ENCODE measurements at places on chromosomes 4 and X.
A peak's percentile ranks its signal among the peaks of the same experiment; 100 is the strongest.

DNA sequence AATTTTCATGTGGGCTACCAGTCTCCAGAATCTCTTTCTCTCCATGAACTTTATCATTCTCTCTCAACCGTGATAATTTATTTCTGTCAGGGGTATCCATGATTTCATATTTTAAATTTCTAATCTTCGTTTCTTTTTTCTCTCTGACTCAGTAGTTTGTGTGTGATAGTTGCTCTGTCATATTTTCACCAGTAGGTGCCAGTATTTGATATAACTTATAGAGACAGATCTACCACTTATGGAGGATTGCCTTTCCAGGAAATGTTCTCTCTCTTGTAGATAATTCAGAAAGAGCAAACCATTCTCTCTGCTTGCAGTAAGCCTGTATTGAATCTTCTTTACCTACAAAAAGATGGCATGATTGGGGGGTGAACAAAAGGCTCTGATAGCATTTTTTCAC lies 79.3 kb upstream of the DYNLT3 start:
- no peak overlapping the region for H3K4me3 ChIP-seq
- peak; percentile 62 for DNase-seq
- H3K36me3 ChIP-seq = no peaks in the 10 kb centered on the region

DNA sequence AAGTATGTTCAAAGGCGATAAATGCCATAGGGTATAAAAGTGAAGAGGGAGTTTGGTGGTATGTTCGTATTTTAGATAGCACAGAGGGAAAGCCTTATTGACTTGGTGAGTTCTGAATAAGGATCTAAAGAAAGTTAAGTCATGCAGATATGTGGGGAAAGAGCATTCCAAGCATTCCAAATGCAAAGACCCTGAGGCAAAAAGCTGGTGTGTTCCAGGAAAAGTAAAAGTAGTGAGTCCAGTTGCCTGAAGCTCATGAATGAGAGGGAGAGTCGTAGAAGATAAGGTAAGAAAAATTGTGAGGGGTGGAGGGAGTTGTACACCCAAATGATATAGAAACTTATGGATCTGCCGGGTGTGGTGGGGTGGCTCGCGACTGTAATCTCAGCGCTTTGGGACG lies 426.7 kb downstream of the RPA4 start:
- H3K4me3 ChIP-seq = no peak overlapping the region
- H3K36me3 ChIP-seq = no peaks in the 10 kb centered on the region
- H3K4me1 ChIP-seq = no peaks in the 10 kb centered on the region
- DNase-seq = peak; percentile 94
- H3K27me3 ChIP-seq = no peaks in the 10 kb centered on the region

DNA sequence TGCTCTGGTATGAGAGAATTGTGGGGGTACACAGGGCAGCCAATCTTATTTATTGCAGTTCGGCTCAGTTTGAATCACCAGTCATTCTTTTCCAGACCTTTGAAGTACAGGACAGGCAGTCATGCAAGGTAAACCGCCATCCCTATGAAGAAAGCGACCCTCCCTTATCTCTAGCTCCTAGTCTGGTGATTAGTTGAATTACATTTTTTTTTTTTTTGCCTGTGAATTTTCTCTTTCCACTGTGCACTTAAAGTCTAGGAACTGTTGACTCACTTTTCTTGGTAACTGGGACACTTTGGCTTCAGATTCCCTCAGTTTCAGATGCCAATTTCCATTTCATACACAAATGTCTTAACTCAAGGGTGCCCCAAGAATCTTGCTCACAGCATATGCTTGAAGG lies 82.4 kb upstream of the FAM9C start:
- DNase-seq = no peak
- H3K4me3 ChIP-seq = no peak overlapping the region
- H3K27me3 ChIP-seq = no peaks in the 10 kb centered on the region
- no peak overlapping the region for H3K27ac ChIP-seq

DNA sequence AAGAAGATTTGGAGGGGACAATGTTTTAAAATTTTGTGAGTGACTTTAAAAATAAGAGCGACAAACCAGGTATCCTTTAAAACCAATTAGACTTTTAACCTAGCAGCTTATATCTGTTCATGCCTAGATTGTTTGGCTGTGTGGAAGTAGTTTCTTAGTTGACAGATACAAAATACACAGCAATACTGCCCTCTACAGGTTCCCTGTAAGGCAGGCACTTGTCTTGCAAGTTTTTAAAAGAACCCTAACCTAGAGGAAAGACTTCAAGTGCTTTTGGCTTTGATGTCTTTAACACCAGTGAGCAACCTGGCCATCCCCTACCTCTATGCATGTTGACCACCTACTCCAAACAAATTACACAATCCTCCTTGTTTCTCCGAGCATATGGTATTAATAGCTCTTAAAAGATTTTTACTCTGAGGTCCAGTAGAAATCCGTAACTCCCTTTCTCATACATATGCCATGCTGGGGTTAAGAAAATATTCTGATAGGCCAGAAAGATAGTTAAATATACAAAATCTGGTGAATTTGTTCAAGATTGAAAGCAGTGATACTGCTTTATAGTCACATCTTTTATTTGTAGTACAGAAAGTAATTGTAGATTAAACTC lies 273.0 kb downstream of the ARHGAP24 start:
- H3K36me3 ChIP-seq = no peaks in the 10 kb centered on the region
- DNase-seq = peak; percentile 27
- H3K4me3 ChIP-seq = no peak overlapping the region
- no peak overlapping the region for H3K27ac ChIP-seq
- no peaks in the 10 kb centered on the region for H3K4me1 ChIP-seq

DNA sequence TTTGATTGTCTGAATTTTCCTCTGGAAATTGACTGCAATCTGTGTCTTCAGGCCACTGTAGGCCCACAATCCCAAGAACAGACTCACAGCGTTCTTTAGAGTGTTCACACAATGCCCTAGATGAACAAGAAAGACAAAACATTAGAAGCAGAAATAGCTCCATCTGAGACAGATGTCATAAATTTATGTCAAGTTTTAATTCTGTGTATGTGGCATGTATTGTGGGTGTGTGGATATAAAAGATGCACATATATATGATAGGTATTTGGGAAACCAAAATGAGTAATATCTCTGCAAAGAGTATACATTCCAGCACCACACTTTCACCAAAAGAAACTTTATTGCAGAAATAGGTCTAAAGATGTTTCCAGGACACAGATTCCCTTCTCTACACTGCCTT lies 176.1 kb downstream of the CORIN start:
- no peak overlapping the region for H3K27ac ChIP-seq
- H3K36me3 ChIP-seq = no peaks in the 10 kb centered on the region
- DNase-seq = no peak
- no peak overlapping the region for H3K4me3 ChIP-seq
- no peaks in the 10 kb centered on the region for H3K4me1 ChIP-seq

DNA sequence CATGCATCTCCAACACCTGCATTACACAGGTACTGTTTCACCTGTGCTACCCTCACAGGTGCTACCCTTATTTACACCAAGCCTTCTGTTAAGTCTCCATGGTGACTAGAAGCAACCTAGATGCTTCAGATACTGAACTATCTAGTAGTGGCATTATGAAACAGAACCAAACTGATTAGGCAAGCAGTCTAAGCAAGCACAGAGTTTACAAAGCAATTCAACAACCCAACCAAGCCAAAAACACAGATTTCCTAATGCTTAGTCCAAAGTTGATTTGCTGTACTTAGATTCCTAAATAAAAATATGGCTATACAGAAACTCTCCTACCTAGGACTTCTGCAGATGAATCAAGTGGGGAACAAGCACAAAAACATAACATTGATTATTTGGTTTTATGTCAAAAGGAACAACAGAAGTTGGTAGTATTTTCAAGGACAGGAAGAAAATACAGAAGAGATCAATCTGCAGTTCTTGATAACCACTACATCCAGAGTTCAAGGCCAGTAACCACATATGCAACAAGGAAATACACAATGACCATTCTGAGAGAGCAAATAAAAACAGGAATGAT lies 3.2 kb downstream of the TAPT1 start:
- H3K4me1 ChIP-seq = peaks cover 4% of the 10 kb centered on the region
- H3K27ac ChIP-seq = no peak overlapping the region
- H3K36me3 ChIP-seq = no peaks in the 10 kb centered on the region
- H3K27me3 ChIP-seq = no peaks in the 10 kb centered on the region
- DNase-seq = peak; percentile 81
- no peak overlapping the region for H3K4me3 ChIP-seq

DNA sequence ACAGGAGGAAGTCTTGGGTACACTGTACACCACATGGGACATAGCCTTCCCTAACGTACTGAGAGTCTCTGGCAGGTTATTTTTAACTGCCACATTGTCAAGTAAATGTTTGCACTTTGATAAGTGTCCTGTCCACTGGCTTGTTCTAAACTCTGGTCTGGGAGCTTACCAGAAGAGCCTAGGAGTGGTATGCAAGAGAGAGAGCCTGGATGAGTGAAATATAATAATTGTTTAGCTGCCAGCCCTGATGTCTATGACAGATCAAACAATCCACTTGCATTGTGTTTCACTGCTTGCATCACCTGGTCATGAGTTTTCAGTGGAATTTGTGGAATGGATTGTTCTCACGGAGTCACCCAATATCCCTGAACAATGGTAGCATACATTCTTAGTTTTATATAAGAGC lies 91.6 kb downstream of the SHROOM3 start:
- H3K4me3 ChIP-seq = no peak overlapping the region
- no peak overlapping the region for H3K27ac ChIP-seq
- H3K27me3 ChIP-seq = no peaks in the 10 kb centered on the region
- no peak for DNase-seq

DNA sequence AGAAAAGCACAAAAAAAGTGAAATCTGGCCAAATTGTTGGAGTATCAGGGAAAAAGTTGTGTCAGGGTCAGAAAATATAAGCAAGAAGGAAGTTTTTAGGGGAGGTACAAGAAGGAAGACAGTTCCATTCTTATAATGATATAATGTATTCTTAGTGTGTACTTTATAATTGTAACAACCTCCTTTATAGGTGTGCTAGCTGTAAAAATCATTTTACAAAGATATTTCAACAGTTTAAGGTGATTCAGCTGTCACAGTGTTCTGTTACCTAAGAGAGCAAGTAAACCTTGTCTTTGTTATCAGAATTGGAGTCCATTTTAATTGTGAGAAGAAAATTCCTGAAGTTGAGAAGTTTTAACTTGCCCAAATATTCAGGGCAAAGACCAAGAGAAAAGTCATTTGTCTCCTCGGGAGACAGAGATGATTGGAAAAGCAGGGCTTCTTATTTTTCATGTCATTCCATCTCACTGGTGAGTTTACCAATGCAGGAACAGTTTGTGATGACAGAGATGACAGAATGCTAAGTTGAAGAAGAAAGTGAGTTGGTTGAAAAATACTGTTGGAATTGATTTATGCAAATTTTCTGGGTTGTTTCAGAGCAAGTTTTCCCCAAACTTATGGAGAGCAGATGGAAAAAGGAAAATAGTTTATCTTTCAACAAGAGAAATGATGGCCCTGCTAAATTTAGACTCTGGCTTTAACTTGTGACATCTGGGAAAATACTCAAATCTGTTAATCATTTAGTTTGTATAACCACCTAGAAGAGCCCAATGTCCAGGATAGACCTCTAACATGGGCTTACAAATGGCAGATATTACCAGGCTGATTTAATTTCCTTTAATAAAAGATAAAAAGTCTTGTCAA lies 14.8 kb downstream of the INTS6L start:
- no peaks in the 10 kb centered on the region for H3K36me3 ChIP-seq
- no peak overlapping the region for H3K27ac ChIP-seq
- no peaks in the 10 kb centered on the region for H3K27me3 ChIP-seq
- H3K4me1 ChIP-seq = no peaks in the 10 kb centered on the region
- DNase-seq = no peak

DNA sequence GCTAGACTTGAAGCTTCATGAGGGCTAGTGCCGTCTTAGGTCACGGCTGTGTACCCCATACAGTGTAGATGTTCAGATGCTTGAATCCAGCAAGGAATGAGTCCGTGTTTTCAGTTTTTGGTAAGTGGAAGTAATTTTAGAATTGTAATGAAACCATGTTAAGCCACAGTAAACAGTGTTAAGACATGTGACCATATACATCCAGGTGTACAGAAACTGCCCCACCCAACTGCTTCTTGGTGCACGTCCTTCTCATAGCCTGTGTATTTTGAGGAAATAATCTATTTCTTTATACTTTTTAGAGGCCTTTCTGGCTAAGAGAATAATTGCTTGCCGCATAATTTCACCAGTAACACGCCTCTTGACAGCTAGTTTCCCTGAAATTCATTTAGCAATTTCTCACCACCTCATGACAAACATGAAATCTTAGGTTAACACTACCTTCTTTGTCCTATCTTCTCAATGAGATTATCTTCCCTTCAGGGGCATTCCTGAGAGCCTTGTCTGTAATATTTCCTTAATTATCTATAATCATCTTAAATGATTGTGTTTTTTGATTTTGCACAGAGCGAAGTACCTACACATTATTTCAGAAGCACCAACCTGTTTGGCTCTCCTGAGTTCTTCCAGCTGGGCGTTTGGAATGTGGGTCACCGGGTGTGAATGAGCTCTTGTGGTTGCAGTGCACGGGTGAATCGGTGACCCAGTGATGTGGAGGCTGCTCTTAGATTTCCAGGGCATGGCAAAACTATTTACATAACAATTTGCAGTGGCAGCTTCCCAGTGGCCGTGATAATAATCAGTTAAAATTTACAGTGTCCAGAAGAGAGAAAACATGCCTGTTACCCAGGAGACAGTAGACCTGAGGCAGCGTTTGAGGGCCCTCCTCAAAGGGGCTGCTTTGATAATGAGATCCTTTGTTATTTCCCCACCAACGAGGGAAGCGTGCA lies 50.2 kb upstream of the TADA2B start:
- peaks cover 9% of the 10 kb centered on the region for H3K4me1 ChIP-seq
- peak; percentile 9 for DNase-seq
- H3K27ac ChIP-seq = no peak overlapping the region

GRCh38 chrX:75131973-75132627 lies 24.0 kb downstream of the ABCB7 start:
- H3K4me1 ChIP-seq = peaks cover 2% of the 10 kb centered on the region
- no peaks in the 10 kb centered on the region for H3K36me3 ChIP-seq
- H3K27me3 ChIP-seq = no peaks in the 10 kb centered on the region
- no peak overlapping the region for H3K27ac ChIP-seq
- H3K4me3 ChIP-seq = no peak overlapping the region

DNA sequence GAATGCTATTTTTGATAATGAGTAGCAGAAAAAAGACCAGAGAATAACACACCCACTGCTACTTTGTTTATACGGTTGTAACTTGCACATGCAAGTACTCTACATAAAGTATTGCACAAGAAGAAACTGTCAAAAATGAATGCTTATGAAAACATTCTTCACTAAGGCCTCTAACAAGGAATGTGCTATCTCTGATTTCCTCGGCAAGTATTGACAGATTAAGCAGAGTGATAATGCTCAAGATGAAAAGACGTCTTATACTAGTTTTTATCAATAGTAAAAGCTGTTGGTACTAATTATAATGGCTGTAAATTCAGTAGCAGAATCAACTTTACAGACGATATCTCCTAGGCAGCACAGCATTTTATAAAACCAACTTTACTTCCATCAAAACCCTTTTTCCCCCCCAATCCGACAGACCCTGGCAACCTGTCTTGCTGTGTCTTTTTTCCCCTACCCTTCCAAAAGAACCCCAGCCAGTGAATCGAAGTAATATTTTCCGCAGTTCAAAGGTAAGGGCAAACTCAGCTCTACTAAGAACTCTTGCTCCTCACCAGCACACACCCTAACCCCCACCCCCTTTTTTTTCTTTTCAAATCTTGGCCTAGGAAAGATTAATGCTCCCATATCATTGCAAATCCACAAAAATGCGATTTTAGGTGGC lies 1.5 kb downstream of the FRYL start:
- no peak for DNase-seq
- H3K27me3 ChIP-seq = no peaks in the 10 kb centered on the region
- peak overlapping the region; percentile 92 for H3K27ac ChIP-seq
- H3K36me3 ChIP-seq = peaks cover under 1% of the 10 kb centered on the region

All from trophoblast cell (in vitro differentiated cells and primary cell).